ENCODE measurements at places on chromosomes 2 and 18.

GRCh38 chr2:191321861-191322662 lies 76.9 kb downstream of the MYO1B start:
- DNase-seq = no peak

GRCh38 chr2:72999729-73000725 lies 71.5 kb downstream of the SFXN5 start:
- no peak for DNase-seq

DNA sequence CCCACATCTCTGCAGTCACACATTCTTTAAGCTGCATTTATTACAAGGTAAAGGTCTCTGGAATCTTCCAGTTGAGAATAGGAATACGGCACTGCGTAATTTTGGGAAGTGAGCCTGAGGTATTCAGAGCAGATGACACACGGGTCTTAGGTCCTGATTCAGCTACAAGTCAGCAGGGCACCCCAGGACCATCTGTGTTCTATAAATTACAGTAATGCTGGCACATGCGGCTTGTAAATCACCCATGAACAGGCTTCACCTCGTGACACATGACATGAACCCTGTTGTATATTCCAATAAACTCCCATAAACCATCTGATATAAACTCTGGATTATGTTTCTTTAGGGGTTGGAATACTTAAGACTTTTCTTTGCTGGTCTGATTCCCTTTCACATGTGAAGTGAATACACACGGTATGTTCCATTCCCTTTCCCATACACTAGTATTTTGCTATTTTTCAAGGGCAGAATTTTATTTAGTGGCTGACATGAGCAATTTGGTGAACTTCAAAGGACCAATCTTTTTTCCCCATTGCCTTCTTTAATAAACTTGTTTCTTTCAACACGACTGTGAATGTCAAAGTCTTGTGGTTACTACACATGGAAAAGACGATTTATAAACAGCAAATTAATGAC lies 298.6 kb downstream of the MEIS1 start:
- no peak for DNase-seq

DNA sequence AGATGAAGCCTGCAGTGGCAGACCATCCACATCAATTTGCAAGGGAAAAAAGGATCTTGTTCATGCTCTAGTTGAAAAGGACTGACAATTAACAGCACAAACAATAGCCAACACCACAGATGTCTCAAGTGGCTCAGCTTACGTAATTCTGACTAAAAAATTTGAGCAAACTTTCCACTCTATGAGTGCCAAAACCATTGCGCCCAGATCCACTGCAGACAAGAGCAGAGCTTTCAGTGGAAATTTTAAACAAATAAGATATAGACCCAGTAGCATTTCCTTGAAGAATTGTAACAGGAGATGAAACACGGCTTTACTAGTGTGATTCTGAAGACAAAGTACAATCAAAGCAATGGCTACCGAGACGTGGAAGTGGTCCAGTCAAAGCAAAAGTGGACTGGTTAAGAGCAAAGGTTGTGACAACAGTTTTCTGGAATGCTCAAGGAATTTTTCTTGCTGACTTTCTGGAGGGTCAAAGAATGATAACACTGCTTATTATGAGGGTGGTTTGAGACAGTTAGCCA lies 12.0 kb upstream of the ZNF396 start:
- no peak for DNase-seq

DNA sequence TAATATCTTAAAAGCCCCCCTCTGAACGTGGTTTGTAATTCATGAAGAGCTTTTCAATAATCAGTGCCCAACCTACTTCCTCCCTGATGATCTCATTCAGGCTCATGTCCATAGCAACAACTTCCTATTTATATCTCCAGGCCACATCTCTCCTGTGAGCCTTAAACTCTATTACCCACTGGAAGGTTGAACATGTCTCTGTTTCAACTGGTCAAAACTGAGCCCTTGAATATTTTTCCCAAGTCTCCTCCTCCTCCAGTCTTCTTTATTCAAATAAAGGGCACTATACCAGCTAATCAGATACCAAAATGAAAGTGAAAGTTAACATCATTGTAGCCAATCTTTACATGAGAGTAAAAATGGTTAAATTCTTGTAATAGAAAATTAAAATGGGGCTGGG lies 63.7 kb upstream of the ITGA4 start:
- peak; percentile 36 for DNase-seq

DNA sequence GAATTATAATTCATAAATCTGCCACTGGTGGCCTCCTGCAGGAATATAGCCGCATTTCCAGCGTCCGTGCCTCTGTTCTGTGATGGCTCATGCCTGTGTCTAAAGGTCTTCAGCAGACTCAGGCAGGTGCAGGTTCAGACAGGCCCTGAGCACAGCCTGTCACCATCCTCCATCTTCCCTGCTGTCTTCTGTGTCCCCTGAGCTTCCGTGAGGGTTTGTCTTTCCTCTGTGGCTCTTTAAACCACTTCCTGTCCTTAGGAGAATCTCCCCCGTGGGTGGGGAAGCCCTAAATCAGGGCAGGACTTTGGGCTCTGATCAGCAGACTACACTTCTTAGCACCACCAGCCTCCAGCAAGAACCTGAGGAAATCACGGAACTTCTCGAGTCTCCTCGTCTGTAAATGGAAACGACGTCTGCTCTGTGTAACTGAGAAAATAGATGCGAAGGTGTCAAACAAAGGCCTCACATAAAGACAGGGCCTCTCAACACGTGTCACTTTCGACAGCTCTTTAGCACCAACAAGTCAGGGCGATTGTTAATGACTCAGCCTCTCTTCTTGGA lies 24.1 kb upstream of the NFATC1 start:
- DNase-seq = peak; percentile 73

DNA sequence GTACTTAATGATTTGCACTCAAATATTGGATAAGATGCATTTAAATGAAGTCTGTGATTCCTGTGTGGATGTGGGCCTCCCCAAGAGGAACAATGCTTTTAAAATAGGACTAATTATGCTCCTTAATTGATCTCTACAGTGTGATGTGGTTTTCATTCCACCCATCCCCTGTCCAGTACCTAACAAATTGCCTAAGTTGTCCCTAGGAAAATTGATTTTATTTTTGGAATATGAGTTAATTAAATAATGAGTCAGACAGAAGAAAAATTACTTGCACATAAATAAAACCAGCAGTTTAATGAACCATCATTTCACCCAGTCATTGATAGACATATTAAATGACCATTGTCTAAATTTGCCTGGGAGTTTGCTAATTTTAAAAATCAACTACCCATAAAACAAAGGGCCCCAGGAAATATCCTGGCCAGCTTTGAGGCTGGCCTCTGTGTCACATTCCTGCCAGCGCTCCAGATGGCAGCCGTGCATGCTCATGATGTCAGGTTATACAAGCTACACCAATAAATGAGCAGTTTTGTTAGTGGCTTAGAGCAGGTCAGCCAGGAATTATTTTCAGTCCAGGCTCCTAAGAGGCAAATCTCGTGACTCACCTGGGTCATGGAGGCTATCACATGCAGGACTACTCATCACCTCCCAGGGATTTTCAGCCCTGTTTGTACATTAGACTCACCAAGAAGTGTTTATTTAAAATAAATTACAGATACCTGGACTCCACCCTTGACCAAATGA lies 31.9 kb downstream of the ABHD3 start:
- no peak for DNase-seq
